ENCODE measurements at places on chromosomes 2 and 18.

DNA sequence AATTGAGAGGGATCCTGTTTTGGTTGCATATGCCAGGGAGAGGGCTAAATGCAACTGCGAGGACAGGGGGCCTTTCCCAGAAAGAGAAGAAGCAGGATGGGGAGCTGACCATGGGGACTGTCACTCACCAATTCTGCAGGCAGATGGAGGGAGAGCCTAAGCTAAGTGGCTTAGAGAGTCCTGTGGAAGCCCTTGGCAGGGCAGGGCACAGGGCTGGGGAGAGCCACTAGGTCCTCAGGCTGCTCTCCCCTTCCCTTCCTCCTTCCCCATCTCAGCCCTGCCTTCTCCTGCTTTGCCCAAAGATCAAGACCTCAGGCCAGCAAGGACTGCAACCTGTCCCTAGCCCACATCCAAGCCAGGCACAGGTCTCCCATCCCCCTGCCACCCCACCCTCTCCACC is 24.4 kb upstream of the CATIP start:
- DNase-seq: no peak

DNA sequence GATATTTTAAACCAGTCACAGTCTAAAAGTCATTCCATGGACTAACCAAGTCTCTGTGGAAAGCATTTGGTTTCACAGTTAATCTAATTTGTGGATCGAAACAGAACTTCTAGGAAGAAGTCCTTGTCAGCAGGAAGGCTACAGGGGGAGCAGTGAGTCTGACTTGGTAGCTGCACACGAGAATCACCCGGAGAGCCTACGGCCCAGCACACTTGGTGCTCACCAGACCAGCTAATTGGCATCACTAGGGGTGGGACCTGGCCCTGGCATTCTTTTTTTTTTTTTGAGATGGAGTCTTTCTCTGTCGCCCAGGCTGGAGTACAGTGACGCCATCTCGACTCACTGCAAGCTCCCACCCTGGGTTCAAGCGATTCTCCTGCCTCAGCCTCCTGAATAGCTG is 97.7 kb downstream of the ZNF532 start:
- DNase-seq: no peak

- no peak for DNase-seq
Measured at GRCh38 chr2:191404568-191404991, 159.4 kb downstream of the MYO1B start.

GRCh38 chr2:69192176-69192945 is 179.4 kb downstream of the ANTXR1 start:
- DNase-seq: no peak

DNA sequence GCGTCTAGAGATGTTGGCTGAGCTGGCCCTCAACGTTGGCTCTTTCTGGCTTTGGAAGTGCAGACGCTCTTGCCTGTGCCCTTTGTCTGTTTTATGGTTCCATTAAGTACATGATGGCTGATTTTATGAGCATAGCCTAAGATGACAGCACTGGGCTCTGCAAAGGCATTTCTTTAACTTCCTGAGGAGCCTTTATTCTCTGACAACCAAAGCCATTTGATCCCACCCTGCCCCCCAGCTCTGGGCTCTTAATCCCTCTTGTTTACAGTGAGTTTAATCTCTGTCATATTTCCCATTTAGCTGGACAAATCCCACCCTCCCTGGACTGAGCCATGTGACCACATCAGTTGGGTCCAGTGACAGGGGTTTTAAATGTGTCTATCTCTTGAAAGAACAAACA is 195.9 kb downstream of the ACKR3 start:
- no peak for DNase-seq

GRCh38 chr2:144547494-144547893 is 27.6 kb upstream of the ZEB2 start:
- no peak for DNase-seq

GRCh38 chr2:177165061-177165583 is 47.5 kb upstream of the HNRNPA3 start:
- peak; percentile 76 for DNase-seq

GRCh38 chr2:71827524-71827901 is 320.1 kb downstream of the CYP26B1 start:
- no peak for DNase-seq

DNA sequence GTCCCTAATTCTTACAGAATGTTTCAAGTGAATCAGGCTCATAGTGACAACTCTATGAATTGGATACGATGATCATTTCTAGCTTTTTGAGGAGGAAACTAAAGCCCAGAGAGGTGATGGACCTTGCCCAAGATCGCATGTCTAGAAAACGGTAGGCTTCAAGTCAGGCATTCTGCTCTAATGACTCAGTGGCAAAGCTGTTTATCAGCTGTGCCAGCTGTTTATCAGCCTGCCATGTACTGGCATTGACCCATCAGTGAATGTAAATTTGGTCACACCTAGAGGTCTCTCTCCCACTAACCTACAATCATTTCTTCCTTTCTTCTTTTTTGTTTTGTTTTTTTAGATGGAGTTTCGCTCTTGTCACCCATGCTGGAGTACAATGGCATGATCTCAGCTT is 6.1 kb upstream of the DAW1 start:
- no peak for DNase-seq

GRCh38 chr2:23469142-23469540 is 84.2 kb downstream of the KLHL29 start:
- DNase-seq: peak; percentile 68

DNA sequence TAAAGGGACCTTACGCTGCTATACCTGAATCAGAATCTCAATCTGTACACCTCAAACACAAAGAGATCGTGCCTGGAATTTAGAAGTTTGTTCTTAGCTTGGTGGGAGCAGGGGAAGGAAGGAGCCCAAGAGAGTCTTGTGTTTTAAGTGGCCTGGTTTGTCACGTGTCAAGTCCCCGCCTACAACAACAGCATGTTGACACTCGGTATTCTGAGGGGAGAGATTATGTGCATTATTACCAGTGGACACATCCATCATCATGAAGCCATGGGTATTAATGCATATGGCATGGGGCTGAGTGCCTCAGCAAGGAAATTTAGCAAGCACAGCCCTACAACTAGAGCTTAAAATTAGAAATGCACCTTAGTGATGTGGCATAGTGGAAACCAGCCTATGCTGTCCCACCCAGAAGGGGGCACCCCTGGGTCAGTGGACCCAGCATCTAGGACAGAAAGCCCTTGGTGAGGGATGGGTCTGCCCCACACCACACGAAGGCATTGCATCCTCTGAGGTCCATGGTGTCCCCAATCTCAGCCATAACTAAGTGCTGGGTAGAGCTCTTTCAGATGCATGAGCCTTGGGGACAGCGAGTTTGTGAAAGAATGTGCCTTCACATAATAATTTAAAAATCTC is 138.7 kb downstream of the MGAT5 start:
- DNase-seq: no peak

GRCh38 chr2:69742322-69742952 is 503 bp downstream of the ANXA4 start:
- DNase-seq: peak; percentile 68

- peak; percentile 90 for DNase-seq
Measured at GRCh38 chr2:25228848-25229278, 60.5 kb upstream of the POMC start.

GRCh38 chr18:13566941-13567746 is 159.2 kb downstream of the FAM210A start:
- peak; percentile 82 for DNase-seq

DNA sequence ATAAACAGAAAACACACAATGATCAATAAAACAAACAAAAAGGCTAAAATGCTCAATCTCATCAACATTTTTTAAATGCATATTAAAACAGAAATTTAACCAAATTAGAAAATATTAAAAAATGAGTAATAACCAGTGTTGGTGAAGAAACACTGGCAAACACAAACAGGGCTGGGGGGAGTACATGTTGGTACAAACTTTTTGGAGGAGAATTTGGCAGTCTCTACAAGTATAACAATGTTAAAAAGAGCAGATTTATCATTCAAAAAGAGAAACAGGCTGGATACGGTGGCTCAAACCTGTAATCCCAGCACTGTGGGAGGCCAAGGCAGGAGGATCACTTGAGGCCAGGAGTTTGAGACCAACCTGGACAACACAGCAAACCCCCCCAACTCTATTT is 13.9 kb downstream of the MOB1A start:
- no peak for DNase-seq

DNA sequence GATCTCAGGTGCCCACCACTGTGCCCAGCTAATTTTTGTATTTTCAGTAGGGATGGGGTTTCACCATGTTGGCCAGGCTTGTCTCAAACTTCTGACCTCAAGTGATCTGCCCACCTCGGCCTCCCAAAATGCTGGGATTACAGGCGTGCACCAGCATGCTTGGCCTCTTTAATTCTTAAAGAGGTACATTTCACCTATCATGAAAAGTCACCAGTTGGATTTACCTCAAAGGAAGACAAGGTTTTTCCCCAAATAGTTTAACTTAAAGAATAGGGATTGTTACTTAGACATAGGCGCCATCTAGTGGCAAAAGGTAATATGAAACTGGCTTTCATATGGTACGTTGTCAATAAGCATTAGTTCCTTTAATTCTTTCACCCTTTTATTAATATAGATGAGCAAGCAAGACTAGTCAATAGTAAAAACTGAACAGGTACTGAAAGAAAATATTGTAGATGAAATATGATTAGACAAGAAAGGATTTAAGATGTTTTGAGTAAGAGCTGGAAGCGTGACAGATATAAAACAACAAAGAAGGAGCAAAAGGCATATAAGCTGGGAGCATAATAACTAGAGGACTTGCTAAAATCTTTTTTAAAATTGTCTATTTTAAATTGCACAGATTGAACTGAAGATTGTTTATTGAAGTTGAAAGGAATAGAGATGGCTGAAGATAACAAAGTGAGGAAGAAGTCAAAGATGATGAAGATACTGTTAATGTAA is 35.0 kb upstream of the PSMD14 start:
- no peak for DNase-seq

GRCh38 chr2:127170452-127171197 is 49.5 kb downstream of the CYP27C1 start:
- peak; percentile 34 for DNase-seq

GRCh38 chr2:204437815-204438756 is 107.2 kb upstream of the PARD3B start:
- no peak for DNase-seq

- DNase-seq: no peak
Measured at GRCh38 chr2:30276455-30276911, 45.1 kb downstream of the LBH start.

GRCh38 chr2:203484266-203485112 is 50.6 kb downstream of the RAPH1 start:
- no peak for DNase-seq

DNA sequence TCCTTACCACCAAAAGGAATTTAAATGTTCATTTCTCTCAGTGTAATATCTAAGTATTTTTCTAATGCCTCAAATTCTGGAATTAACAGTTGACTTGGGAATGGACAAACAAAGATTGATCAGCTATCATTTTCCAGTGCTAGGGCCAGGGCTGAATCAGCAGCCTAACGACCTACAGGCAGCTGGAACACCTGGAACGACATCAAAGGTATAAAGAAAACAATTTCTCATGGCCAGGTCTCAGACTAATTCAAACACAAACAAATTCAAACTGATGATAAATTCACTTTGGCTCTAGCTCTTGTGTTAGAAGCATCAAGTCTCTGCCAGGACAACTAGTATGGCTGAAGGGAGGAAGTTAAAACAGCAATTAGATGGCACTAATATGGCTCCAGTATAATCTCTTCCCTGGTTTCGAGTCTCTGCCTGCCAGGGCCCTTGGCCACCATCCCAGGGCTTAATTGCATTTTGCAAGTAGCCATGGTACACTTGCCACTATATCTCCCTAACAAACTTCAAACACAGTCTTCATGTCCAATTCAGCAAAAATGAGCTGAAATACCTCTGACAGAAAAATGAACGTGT is 70.2 kb upstream of the FSHR start:
- no peak for DNase-seq

DNA sequence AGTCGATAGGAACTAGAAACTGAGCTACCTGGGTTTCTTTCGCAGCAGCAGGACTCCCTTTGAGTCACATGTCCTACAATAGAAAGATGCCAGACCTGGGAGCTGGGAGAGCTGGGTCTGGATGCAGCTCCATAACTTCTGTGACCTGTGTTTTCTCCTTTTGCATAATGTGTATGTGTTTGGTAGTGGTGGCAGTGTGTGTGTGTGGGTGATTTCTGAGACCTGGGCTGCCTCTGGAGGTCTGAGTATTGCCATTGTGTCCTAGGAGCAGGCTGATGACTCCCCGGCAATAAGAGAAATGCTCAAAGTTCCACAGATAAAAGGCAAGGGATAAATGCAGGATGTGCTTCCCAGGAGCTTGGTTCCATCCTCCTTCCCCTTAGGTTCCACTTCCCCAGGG is 6.4 kb downstream of the WNT10A start:
- DNase-seq: no peak

DNA sequence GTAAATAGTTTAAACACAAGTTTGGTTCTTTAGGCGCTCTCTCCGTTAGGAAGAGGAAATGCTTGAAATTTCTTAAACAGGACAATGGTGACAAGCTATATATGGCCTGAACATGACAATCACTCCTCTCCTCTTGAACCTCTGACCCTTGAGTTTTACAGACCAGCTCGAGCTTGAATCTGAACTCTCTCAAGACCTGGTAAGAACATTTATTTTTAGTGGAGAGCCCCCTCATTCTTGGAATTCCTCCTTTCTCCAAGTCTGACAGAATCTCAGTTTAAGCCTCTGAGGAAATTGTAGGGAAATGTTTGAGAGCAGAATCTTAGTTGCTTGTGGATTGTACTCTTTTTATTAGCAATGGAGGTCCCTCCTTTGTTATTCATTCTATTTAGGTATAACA is 1293.6 kb upstream of the ZEB2 start:
- DNase-seq: no peak

DNA sequence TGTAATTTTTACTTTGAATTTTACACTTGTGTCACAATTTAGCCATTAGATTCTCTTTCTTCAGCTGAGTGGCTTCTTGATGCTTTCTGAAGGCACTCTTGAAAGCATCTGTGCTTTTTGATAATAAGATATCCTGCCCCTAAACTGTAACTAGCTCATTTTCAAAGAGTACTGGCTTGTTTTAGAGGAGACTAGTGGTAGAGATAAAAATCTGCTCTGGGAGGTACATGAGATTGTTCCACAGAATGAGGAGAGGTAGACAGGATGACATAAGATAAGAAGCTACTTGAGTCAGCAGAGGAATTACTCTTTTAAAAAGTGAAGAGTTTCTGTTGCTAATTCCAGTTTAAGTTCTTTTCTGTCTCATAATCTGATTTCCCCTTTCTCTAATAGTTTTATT is 10.6 kb downstream of the PLEKHB2 start:
- DNase-seq: no peak

- no peak for DNase-seq
Measured at GRCh38 chr2:63614448-63614968, 25.7 kb downstream of the MDH1 start.

DNA sequence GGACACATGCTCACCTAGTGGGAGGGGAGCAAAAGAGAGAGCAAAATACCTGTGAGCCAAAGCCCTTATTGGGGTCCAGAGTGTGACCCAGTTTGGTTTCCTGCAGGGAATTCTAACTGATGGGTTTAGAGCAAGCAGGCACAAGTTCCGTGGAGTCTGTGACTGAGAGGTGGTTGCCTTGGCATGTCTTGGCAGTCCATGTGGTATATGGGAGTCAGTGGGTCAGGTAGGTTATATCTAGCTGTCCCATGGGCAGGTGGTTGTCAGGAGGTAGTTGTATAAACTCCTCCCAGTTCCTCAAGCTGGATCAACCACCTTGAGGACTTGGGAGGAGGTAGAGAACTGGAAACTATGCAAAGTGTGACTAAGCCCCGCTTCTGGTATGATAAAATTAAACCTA is 452.8 kb upstream of the VWC2L start:
- DNase-seq: no peak

All from sigmoid colon (tissue), 7 donors.